Activated CD4-positive, alpha-beta T cell treated with anti-CD3 and anti-CD28 coated beads for 4 hours (primary cell): ENCODE measurements at places on chromosomes 5 and 9.

- DNase-seq = no peak
These were observed 878 bp downstream of the HIGD2A start for GRCh38 chr5:176389135-176390123.

DNA sequence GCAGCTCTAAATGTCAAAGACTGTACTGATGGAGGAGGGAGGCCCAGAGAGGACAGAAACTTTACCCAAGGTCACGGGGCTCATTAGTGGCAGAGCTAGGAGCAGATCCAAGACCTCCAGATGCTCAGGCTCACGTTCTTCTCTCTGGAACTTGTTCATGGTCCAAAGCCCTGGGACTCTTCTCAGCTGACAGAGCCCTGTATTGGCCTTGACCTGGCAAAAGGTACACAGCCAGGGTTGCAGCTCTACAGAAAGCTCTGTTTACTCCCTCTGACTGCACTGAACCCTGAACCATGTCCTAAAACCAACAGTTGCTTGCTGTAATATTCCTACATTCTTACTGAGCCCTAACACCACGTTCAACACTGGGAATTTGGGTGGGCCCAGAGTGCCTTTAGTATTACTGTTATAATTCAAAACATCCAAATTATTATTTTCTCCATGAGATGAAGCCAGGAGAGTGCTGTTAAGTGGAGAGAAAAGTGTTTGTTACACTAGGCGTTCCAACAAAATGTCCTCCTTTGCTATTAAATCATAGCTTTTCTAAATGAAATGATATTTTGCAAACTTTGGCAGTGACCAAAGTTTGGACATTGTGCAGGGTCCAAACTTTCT is 602.4 kb upstream of the CLINT1 start:
- DNase-seq = no peak

GRCh38 chr5:168831383-168831782 is 252.2 kb upstream of the PANK3 start:
- DNase-seq = no peak

- no peak for DNase-seq
These were observed 22.0 kb downstream of the ROR2 start for GRCh38 chr9:91927922-91928510.

GRCh38 chr5:171571663-171572062 is 152.2 kb downstream of the FGF18 start:
- no peak for DNase-seq

DNA sequence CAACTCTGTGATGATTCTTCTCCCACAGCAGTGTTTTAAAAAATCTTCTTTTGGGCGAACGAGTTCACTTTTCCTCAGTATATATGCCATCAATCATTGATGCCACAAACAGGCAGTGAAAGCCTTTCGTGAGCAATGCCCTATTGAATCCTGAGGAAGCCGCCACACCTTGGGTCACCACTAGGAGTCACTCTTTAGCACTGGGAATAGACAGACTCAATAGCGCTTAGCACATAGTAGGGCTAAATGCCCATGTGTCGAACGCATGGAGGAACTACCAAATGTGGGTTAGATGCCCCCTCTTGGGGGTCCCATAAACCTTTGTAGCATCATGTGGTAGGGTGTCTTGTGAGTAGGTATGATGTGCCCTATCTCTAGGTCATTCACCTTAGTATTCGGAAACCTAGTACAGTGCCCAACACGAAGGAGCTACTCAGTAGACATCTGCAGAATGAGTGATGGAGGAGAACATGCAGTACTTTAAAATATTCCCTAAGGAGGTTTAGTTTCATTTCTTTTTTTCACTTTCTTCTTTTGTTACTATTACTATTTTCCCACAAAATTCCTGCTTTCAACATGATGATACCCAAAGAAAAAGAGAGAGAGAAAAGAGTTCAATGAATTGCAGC is 603.7 kb downstream of the BNC2 start:
- no peak for DNase-seq

GRCh38 chr5:127867022-127867783 is 164.0 kb downstream of the CCDC192 start:
- no peak for DNase-seq

- no peak for DNase-seq
These were observed 17.6 kb upstream of the MUSK start for GRCh38 chr9:110650991-110651411.

GRCh38 chr5:31158686-31159085 is 34.8 kb upstream of the CDH6 start:
- DNase-seq = no peak

GRCh38 chr9:127554966-127555839 is 56.9 kb upstream of the STXBP1 start:
- DNase-seq = no peak

GRCh38 chr5:29131285-29131684 is 2062.2 kb upstream of the CDH6 start:
- DNase-seq = no peak

GRCh38 chr5:39019254-39019653 is 54.9 kb downstream of the RICTOR start:
- DNase-seq = no peak

DNA sequence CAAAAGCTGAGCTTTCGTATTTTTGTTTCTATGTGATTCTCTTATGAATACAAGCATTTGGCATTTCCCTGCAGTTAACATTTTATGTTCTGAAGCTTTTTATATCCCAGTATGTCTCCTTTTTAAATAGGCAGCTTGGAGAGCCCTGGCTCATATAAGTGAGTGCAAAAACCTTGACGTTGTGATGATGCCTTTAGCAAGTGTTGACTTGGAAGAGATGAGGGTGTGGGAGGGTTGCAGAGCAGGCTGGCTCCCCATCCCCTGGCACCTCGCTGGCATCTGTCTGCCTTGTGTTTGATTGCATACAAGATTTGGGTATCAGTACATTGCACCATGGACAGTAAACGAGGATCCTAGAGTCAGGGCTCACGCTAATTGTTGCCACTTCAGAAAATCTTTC is 42.1 kb upstream of the DIRAS2 start:
- no peak for DNase-seq

DNA sequence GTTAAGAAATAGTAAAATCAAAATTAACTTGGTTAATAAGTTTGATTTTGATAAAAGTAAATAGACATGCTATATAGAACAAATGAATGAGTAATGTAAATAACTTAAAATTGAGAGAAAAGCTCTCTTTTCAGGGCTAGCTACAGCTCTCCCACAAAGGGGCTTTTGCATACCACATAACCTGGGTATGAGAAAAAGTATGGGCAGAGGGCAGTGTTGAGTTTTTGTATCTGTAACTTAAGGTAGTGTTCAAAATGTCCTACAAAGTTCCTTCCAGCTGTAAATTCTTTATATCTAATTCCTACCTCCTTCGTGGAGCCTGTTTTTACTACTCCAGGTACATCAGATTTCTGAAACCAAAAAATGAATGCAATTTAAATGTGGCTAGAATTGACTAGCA is 18.9 kb upstream of the TTC33 start:
- no peak for DNase-seq

- DNase-seq = no peak
These were observed 10.3 kb downstream of the SMC2 start for GRCh38 chr9:104104360-104104759.

GRCh38 chr5:110329955-110330525 is 396.4 kb downstream of the TMEM232 start:
- no peak for DNase-seq

GRCh38 chr9:128919402-128920089 is 1.2 kb upstream of the PHYHD1 start:
- no peak for DNase-seq

DNA sequence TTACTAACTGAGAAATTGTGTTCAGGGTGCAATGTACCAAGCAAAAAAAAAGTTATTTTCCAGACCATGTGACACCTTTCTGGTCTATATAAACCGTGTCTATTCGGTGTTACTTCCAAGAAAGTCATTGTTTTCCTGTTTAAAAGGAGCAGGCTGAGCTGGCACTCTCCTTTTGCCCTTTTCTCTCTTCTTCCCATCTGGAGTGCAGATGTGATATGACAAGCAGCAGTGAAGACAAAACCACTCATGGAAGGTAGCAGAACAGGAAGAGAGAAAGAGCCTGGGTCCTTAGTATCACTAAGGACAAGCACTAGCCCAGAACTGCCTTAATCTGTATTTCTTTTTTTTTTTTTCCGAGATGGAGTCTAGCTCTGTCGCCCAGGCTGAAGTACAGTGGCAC is 25.6 kb downstream of the LYRM7 start:
- no peak for DNase-seq

- DNase-seq = no peak
These were observed 6.2 kb downstream of the NOL6 start for GRCh38 chr9:33467526-33467925.

- DNase-seq = no peak
These were observed 434.5 kb upstream of the TUSC1 start for GRCh38 chr9:26112724-26113123.

- no peak for DNase-seq
These were observed 101.5 kb upstream of the ARRDC3 start for GRCh38 chr5:91484662-91485061.

DNA sequence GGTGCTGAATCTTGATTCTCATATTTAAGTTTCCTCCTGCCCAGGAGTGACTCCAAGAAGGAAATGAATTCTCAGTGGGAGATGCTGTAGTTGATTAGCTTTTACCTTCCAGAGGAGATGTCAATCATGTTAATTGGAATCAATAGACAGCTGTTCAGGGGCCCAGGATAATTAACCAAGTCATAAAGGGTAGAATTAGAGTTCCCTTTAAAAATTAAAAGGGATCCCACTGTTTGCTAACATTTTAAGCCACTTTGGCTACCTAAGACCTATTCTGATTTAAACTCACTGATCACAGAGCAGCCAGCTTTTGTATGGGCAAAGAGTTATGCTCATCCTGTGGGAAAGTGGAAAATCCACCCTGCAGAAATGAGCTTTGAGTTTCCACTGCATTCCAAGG is 249.6 kb downstream of the SLIT3 start:
- DNase-seq = no peak
